ENCODE measurements at places on chromosomes 6 and 20. TPM values are rescaled to one million over a fixed set of nuclear protein-coding genes. Genes with fewer than 3 reads are reported as not detected.

The FILIP1 gene
- 0.35 TPM for total RNA-seq

The RBM24 gene
- 12.9 TPM for total RNA-seq

The PRDM1 gene
- 2.2 TPM for total RNA-seq

The SLC22A16 gene
- total RNA-seq: not detected

The WFDC6 gene
- total RNA-seq: not detected

The PBOV1 gene
- not detected for total RNA-seq

The SALL4 gene
- total RNA-seq: 0.15 TPM

The SRMS gene
- total RNA-seq: not detected

The ARMH2 gene
- total RNA-seq: not detected

The BPIFB4 gene
- total RNA-seq: 0.23 TPM

The LST1 gene
- total RNA-seq: not detected

The PROKR2 gene
- total RNA-seq: not detected

The MROH8 gene
- 1.1 TPM for total RNA-seq

The CRISP2 gene
- total RNA-seq: not detected

The HTR1B gene
- total RNA-seq: not detected

The ORC3 gene
- total RNA-seq: 15.9 TPM

The HCRTR2 gene
- not detected for total RNA-seq

The FAXC gene
- total RNA-seq: 0.15 TPM

The VSX1 gene
- total RNA-seq: not detected

The TP53TG5 gene
- 0.12 TPM for total RNA-seq

The PI3 gene
- total RNA-seq: not detected

The C20orf144 gene
- total RNA-seq: 0.15 TPM

The NOX3 gene
- not detected for total RNA-seq

The TRIM40 gene
- total RNA-seq: under 0.01 TPM

The GGTLC1 gene
- total RNA-seq: not detected

Data from smooth muscle cell of the coronary artery (primary cell).